DMS79 treated with DMSO at 0.1 percent for 48 hours (cell line): ENCODE measurements at places on chromosomes 3 and 15.

DNA sequence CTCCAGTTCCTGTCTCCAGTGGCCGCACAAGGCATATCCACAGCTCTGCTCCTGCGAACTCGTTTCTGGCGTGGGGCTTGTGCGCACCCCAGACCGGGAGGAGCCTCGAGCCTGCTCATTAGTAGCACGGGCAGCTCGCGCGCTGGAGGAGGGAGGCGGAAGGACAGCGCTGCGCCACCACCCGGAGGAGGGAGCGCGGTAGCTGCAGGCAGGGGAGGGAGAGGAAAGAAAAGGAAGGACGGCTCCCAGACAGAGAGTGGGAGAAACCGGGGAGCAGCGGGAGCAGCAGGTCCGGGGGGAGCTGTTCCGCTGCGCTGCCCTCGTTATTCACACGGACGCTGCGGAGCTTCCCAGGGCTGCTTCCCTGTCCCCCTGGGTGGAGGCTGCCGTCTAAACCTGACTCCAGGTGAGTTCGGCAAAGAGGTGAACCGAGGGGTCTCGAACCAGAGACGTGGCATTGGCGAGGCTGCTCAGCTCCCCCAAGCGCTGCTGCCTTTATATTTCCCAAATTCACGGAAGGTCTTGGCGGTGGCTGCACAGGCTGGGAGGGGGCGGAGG, 121.3 kb upstream of the ZNF717 start:
- no peak for DNase-seq

DNA sequence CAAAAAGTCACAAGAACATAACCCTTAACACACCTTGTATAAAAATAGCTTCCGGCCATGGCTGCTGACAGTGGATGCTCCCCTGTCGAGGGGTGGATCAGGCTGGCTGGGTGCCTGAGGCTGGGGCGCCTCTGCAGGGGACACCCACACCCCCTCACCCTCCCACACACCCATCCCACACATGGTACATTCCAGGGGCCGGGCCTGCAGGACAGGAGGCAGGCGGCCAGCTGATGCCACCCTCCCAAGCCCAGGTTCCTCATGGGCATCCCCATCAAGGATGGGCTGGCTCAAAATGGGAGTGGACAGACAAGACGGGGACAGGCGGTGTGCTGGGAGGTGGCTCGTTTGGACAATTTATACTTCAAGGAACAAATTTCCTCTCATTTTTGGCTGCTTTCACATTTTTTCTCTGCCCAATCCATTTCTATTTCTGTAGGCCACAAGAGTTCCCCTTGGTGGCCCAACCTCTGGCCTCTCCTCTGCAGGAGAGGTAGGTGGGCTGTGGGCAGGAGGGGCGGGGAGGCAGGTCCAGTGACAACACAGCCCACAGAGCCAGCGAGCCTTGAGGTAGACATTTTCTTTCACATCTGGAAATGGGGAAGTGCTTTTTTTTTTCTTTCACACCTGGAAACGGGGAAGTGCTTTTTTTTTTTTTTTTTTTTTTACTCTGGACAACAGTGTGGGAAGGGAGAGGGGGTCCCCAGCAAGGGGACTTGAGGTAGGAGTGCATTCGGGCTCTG, 23.3 kb downstream of the RNU5B-1 start:
- no peak for DNase-seq

GRCh38 chr3:47359323-47359722, 21.5 kb upstream of the PTPN23 start:
- DNase-seq: no peak

- no peak for DNase-seq
These were observed 49.1 kb downstream of the CCK start for GRCh38 chr3:42216931-42217333.

- no peak for DNase-seq
These were observed 461.3 kb upstream of the NAALADL2 start for GRCh38 chr3:174397848-174398247.

GRCh38 chr3:150789451-150789850, 26.5 kb upstream of the SIAH2 start:
- no peak for DNase-seq

GRCh38 chr3:13087320-13087990, 14.2 kb upstream of the IQSEC1 start:
- DNase-seq: no peak

GRCh38 chr3:187623285-187623814, 46.8 kb downstream of the SST start:
- DNase-seq: peak; percentile 66

- DNase-seq: no peak
These were observed 23.2 kb downstream of the SCN11A start for GRCh38 chr3:39028546-39028945.

GRCh38 chr3:18937574-18937973, 210.7 kb upstream of the KCNH8 start:
- DNase-seq: no peak

GRCh38 chr3:189655617-189656016, 24.4 kb downstream of the TP63 start:
- DNase-seq: no peak

- DNase-seq: no peak
These were observed 10.0 kb downstream of the HEXA start for GRCh38 chr15:72365844-72366243.
